Left colon (tissue), 2 donors: ENCODE measurements at places on chromosomes 1 and 21. TPM values are rescaled to one million over a fixed set of nuclear protein-coding genes. Genes with fewer than 3 reads are reported as not detected.

The UBXN10 gene
- total RNA-seq = 4.2 TPM

DNA sequence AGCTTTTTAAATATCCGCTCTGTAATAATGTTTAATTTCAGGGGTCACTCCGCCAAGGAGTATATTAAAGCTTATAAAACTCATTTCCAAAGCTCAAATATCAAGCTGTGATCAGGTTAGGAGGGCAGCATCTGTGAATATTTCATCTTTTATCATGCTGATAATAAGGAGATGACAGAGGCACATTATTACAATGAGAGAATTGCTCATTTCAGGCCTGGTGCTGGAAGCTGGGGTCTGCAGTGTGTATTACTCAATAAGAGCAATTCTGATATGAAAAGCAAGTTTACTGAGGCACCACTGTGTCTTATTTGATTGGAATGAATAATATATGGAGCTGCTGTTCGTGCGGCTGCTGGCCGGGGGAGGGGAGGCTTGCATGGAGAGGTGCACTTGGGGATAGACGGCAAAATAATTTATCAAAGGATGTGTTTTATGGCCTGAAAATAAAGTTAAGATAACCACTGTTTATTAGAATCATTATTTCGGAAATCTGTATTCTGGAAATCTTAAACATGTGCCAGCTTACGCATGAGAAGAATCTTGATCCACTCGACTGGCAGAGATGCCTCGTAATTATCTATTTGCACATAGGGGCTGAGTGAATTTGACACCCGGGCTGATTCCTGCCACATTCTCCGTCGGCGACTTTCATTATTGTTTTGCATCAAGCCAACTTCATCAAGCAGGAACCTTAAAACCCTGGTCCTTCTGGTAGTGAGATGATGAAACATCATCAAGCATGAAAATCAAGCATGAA is 173.2 kb downstream of the RRAGC start:
- DNase-seq = no peak

The SPRR3 gene
- not detected for total RNA-seq

The CLEC20A gene
- total RNA-seq = not detected

The CAMK2N1 gene
- total RNA-seq = 242 TPM
